ENCODE measurements at places on chromosomes 4 and X. TPM values are rescaled to one million over a fixed set of nuclear protein-coding genes. Genes with fewer than 3 reads are reported as not detected.

Gene SPIN2A
- 0.53 TPM for total RNA-seq

Gene EDNRA
- total RNA-seq = 0.88 TPM

- no peak for DNase-seq
Observed at GRCh38 chrX:100980608-100981497, 11.3 kb downstream of the ARL13A start.

- no peak for DNase-seq
Observed at GRCh38 chr4:141459020-141459419, 177.4 kb upstream of the IL15 start.

Gene TSPAN7
- total RNA-seq = 13.2 TPM

- peak; percentile 21 for DNase-seq
Observed at GRCh38 chr4:154491341-154492271, at the start of gene DCHS2. TSS of gene DCHS2 (minus strand) at chr4:154491799. CDS start at chr4:154491355, 444 bp downstream.

GRCh38 chr4:32768664-32769389, 2048.7 kb downstream of the PCDH7 start:
- DNase-seq = no peak

GRCh38 chr4:30724247-30724646, 4.1 kb downstream of the PCDH7 start:
- no peak for DNase-seq

Gene PRDM5
- total RNA-seq = 4.4 TPM

DNA sequence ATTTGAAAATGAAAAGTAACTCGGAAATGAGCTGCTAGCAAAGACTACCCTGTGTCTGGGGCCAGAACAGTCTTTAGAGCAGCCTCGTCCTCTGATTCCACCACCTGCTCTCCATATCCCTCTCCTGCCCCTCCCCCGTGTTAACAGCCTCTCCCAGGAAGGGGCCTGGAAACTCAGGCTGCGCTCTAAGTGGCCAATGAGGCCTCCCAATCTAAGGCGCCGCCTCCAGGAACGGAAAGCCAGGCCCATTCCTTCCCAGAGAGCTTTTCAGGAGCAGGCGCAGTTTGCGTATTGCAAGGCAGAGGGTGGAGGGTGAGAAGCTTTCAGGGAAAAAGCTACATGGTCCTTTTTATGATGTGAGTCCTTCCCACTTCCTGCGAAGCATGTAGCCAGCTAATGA, 31.2 kb downstream of the RS1 start:
- no peak for DNase-seq

Gene F8
- total RNA-seq = 5.0 TPM

GRCh38 chr4:143156853-143157252, 27.9 kb upstream of the USP38 start:
- DNase-seq = no peak

DNA sequence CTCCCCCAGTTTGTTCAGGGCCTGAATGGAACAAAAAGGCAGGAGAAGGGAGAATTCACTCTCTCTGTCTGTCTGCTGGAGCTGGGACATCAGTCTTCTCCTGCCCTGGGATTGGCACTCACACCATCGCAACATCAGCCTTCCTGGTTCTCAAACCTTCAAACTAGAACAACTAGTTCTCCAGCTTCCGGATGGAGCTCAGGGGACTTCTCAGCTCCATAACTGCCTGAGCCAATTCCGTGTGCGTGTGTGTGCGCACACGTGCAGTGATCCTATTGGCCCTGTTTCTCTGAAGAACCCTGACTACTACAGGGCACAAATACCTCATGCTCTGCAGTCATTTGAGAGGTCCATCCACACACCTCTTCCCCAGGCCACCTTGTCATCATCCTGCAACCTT, 18.7 kb upstream of the MAN2B2 start:
- DNase-seq = no peak

DNA sequence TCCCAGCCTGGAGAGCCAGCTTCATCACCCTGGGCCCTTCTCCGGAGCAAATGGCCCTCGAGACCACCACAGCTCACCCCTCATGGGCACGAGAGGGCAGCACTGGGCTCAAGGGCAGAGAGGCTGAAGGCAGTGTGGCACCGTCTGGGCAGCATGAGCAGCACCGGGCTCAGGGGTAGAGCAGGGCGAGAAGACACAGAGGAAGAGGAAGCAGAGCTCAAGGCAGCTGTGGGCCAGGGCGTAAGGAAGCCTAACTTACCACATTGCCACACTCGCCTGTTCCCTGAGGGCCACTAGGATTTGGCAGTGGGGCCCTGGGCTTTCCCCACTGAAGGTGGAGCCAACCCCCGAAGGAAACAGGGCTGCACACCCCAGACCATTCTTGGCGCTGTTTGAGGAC, 15.5 kb downstream of the ZNF185 start:
- DNase-seq = no peak

Gene ARHGAP36
- not detected for total RNA-seq

- no peak for DNase-seq
Observed at GRCh38 chr4:26995316-26995715, 134.7 kb downstream of the STIM2 start.

DNA sequence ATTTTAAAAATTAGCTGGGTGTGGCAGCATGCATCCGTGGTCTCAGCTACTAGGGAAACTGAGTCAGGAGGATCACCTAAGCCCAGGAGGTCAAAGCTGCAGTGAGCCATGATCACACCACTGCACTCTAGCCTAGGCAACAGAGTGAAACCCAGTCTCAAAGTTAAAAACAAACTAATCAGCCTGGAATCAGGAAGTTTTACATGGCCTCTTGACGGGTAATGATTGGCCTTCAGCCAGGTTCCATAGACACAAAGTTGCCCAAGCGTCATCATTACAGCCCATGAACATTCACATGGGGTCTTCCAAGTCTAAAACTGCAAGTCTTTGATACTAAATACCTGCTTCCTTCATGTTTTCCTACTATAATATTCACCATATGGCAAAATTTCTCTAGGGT, 10.0 kb upstream of the RGN start:
- no peak for DNase-seq

- no peak for DNase-seq
Observed at GRCh38 chr4:92252846-92253245, 50.9 kb upstream of the GRID2 start.

Gene ENPP6
- 0.35 TPM for total RNA-seq

Gene NDP
- total RNA-seq = not detected

Gene EFHC2
- total RNA-seq = 1.3 TPM

- DNase-seq = no peak
Observed at GRCh38 chr4:148542922-148543623, 100.9 kb upstream of the NR3C2 start.

DNA sequence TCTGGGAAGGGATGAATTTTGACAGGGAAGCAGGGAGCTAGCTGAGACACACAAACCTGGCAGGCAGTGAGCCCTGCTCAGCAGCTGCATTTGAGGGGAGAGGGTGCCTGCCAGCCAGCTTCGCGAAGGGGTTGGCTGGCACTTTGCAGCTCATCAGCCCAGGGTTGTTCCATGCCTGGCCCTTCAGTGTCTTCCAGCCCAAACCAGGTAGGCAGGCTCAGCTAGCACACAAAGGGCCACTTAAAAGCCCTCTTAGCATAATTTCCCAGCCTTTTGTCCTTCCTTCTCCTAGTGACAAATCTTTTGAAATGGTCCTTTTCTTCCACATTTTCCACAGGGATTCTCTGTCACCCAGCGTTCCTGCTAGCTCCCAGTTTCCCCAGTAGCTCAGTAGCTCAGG, 4.3 kb upstream of the FRMPD3 start:
- DNase-seq = no peak

DNA sequence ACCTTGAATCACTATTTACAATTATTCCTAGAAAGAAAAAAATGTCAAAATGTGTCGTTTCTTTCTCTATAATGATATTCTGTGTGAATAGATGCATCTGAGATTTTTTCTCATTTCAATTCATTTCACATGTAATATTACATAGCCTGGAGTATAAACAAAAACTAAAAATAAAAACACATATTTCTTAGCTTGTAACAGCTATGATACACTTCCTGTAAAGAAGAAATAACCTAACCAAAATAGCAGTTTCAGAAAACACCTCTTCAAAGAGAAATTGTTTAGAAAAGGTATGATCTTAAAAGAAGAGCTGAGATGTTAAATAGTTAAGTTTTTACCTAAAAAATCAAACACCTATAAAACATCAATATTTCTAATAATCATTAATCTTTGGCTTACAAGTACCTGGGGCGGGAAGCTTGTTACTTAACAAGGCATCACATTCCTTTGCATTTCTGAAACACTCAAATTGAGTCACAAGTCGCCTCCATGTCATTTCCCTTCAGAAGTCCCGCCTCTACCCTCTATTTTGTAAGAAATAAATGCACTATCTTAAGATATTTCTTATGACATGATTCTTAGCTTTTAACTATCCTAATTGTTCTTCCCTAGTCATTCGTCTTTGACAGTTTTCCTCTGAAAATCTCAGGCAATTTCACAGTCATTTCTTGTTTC, 76.5 kb downstream of the PCDH18 start:
- DNase-seq = no peak

Gene TLR3
- 5.0 TPM for total RNA-seq

Gene ADGRL3
- total RNA-seq = 9.0 TPM

- no peak for DNase-seq
Observed at GRCh38 chr4:84479663-84480062, 19.4 kb downstream of the NKX6-1 start.

GRCh38 chr4:97720869-97721432, 422.3 kb downstream of the STPG2 start:
- DNase-seq = no peak

DNA sequence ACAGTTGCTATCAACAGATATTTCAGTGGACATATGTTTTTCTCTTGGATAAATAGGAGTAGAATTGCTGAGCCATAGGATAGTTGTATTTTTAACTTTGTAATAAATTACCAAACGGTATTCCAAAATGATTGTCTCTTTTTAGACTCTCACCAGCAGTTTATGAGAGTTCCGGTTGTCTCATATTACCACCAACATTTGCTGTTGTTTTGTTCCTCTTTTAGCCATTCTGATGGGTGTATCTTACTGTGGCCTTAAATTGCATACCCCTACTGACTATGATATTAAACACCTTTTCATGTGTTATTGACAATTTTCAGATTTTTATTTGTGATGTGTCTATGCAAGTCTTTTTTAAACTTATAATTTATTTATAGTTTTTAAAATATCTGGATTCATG, 39.7 kb downstream of the SNX25 start:
- no peak for DNase-seq

Gene RPA4
- total RNA-seq = 5.0 TPM

DNA sequence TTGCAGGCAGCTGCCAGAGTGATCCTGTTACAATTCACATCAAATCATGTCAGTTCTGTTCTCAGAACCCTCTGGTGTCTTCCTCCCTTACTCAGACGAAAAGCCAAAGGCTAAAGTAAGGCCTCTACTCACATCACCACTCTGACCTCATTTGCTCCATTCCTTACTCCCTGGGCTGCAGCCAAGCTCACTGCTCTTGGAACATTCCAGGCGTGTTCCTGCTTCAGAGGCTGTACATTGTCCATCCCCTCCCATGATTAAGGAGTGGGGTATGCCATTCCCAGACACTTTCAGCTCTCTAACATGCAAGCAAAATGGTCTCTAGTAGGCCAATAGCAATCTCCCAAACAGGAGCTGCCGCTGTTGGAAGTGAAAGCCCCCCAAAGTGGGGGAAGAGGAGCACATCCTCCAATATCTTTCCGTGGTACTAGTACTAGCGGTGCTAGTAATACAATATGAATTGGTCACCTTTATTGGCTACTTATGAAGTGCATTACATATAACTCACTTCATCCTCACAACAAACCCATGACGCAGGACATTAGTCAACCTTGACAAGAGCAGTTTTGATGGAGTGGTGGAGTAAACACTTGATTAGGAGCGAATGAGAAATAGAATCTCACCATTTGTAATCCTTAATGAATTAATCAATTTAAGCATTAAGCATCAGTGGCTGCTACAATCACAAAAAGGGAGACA, 15.0 kb downstream of the GAB3 start:
- no peak for DNase-seq

Gene NSUN7
- total RNA-seq = 10.4 TPM

DNA sequence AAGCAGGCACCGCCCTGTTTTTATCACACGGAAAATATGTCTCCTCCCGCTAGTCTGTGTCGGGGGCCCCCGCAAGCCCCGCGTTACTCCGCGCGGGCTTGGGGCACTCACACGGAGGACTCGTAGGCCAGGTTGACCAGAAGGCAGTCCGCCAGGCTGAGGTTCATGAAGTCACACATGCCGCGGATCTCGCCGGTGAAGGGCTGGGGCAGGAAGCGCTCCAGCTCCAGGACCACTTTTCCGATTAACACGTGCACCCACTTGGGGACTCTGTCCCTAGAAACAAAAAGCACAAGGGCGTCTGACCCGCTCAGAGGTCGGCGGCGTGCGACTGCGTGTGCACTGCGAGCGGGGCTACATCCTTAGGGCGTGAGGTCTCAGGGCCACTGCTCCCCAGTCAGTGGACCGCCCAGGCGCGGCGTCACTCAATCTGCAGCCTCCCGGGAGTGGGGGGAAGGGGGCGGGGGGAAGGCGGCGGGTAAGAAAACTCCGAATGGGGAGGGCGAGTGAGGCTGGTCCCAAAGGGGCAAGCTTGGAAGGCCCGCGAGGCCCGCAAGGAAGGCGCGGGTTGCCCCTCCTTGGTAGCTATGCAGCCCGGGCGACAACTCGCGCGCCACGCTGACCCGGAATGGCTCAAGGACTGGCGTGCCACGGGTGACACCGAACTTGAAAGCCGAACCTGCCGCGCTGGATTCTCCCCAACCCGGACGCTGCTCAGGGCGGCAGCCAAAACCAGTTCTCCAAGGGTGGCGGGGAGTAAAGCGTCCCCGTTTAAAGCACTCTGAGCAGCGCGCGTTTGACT, 722 bp downstream of the NAAA start:
- DNase-seq = peak; percentile 84

GRCh38 chrX:120999413-120999812, 13.9 kb upstream of the CT47A1 start:
- DNase-seq = no peak

Gene XKRX
- total RNA-seq = 23.8 TPM

Gene ARHGAP24
- 15.8 TPM for total RNA-seq

DNA sequence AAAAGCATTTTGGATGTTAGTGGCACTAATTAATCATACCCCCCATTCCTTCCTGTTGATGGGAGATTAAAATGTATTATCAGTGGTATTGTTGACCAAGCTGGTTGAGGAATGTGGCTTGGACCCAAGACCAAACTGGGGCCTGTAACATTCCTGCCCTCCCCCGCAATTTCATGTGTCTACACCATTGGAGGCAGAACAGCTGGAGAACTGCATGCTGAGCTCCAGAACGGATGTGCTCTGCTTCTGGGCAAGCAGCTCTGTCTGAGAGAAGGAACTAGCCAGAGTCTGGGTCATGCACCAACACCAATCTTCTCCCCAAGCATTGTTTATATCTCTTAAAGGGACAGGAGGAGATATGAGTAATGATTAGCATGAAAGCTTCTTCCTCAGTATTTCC, 185.5 kb downstream of the CEP135 start:
- no peak for DNase-seq

- DNase-seq = peak; percentile 91
Observed at GRCh38 chr4:677431-678293, 3.3 kb downstream of the MYL5 start.

GRCh38 chr4:53775381-53775780, 184.1 kb upstream of the LNX1 start:
- no peak for DNase-seq

- no peak for DNase-seq
Observed at GRCh38 chr4:174604198-174604597, 81.9 kb upstream of the HPGD start.

All from Peyer's patch (tissue), 4 donors.